ENCODE measurements at places on chromosomes 1 and 21. TPM values are rescaled to one million over a fixed set of nuclear protein-coding genes. Genes with fewer than 3 reads are reported as not detected.

Gene LMX1A
- not detected for total RNA-seq

Gene EXO1
- total RNA-seq, result 1.2 TPM

Gene GPR37L1
- not detected for total RNA-seq

Gene DNAJC28
- 3.7 TPM for total RNA-seq

Gene IL22RA1
- 0.09 TPM for total RNA-seq

Gene UBXN10
- not detected for total RNA-seq

Gene SLC9C2
- not detected for total RNA-seq

Gene MEX3A
- total RNA-seq, result 0.90 TPM

Gene LRRIQ3
- 1.3 TPM for total RNA-seq

Gene IGSF21
- not detected for total RNA-seq

Gene CBR3
- 29.4 TPM for total RNA-seq

Gene TEKT2
- 2.1 TPM for total RNA-seq

Gene PGBD5
- total RNA-seq, result not detected

Gene RNU1-4
- total RNA-seq, result under 0.01 TPM

Gene HES3
- total RNA-seq, result not detected

Gene SPRR5
- total RNA-seq, result not detected

Gene LAMC1
- total RNA-seq, result 564 TPM

Gene ADORA1
- 6.5 TPM for total RNA-seq

Gene LHX8
- not detected for total RNA-seq

Gene SLC44A3
- total RNA-seq, result 1.6 TPM

Gene FUCA1
- total RNA-seq, result 3.8 TPM

Gene SASS6
- 0.74 TPM for total RNA-seq

Gene FASLG
- total RNA-seq, result not detected

Gene OLIG2
- total RNA-seq, result not detected

Gene FLG2
- not detected for total RNA-seq

Gene ZC3H11A
- total RNA-seq, result 166 TPM

Gene GUCA2B
- total RNA-seq, result not detected

Gene RYR2
- 0.25 TPM for total RNA-seq

Gene CD5L
- total RNA-seq, result not detected

Gene CFAP107
- not detected for total RNA-seq

Gene F3
- total RNA-seq, result 24.0 TPM

Gene SELENOF
- total RNA-seq, result 206 TPM

Gene MFSD2A
- 2.3 TPM for total RNA-seq

Gene OLIG1
- not detected for total RNA-seq

Gene ATF3
- 4.2 TPM for total RNA-seq

Gene PTGFR
- total RNA-seq, result 77.5 TPM

Gene MPL
- not detected for total RNA-seq

Gene P3H1
- total RNA-seq, result 75.2 TPM

Gene OR2T10
- not detected for total RNA-seq

Gene ADGRL4
- total RNA-seq, result 139 TPM

Gene NIBAN1
- total RNA-seq, result 121 TPM

Gene RHD
- not detected for total RNA-seq

Gene CRABP2
- 62.7 TPM for total RNA-seq

Gene GJA9
- 0.09 TPM for total RNA-seq

Gene RLF
- 25.4 TPM for total RNA-seq

Gene LAD1
- not detected for total RNA-seq

Gene CRP
- total RNA-seq, result not detected

Gene ITLN1
- total RNA-seq, result 0.49 TPM

Gene PLEKHO1
- total RNA-seq, result 43.6 TPM

Gene CFAP141
- not detected for total RNA-seq

Gene LCE1C
- not detected for total RNA-seq

Gene PLPPR5
- not detected for total RNA-seq

Gene CSDE1
- total RNA-seq, result 845 TPM

Gene DCDC2B
- not detected for total RNA-seq

Gene APP
- total RNA-seq, result 722 TPM

Gene TAS1R1
- not detected for total RNA-seq

Gene CELA3B
- total RNA-seq, result not detected
